ENCODE measurements at places on chromosomes 16 and 17.

DNA sequence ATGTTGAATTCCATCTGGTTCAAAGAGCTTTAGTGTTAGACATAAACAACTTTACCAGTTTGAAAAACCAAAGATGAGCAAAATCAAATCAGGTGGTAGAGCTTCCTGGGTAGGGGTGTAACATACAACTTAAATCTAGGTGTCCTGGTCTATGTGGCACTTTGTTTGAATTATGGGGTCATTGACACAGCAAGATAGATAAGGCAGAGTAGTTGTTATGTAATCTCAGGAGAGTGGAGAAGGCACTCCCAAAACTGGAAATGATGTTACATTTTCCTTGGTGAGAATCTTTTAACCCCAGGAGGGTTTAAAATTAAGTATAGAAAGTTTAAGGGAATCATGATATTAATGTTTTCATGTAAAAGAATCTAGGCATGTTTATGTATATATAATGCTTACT is 31.9 kb downstream of the CCDC42 start:
- DNase-seq, result no peak

DNA sequence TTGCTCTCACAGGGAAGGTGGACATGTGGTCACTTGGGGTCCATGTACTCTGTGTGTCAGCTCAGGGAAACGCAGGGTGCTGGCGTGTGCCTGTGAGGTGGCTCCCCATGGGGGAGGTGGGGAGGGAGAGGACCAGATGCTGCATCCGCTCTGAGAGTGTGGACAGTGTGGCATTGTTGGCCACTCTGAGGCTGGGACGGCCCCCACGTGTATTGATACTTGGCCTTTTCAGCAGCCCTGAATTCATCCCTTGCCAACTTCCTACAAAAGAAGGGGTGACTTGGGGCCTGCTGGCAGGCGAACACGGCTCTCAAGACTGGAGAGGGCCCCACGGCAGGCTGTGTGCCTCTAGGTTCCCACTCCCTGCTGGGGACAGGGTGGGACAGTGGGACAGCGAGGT is 120.1 kb downstream of the RAB11FIP4 start:
- no peak for DNase-seq

DNA sequence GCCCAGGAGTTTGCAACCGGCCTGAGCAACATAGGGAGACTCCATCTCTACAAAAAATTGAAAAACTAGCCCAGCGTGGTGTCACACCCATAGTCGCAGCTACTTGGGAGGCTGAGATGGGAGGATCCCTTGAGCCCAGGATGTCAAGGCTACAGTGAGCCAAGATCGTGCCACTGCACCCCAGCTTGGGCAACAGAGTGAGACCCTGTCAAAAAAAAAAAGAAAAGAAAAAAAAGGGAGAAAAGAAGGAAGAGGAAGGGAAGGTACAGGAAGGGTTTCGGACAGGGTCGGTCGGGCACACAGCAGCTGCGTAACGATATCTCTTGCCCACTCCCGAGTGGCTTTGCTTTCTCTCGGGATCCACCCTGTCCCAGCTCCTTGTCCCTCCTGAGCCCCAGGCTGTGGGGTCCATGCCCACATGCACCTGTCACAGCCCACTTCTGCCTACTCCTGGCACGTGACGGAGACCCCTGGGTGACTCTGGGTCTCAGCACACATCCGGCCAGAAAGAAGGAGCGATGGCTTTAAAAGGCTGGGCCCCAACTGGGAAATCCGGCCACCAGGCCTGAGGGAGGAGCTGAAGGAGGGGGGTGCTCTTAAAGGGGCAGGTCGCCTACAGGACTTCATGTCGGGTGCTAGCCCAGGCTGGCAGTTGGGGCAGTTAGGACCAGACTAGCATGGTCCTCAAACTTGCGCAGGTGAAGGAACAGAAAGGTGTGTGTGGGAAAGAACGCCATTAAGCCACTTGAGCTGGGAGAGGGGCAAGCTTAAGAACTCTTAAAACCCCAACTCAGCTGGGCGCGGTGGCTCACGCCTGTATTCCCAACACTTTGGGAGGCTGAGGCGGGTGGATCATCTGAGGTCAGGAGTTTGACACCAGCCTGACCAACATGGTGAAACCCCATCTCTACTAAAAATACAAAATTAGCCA is at the start of gene GHDC:
Gene GHDC (minus strand): TSS at position 526 of the 931 bp plus-strand sequence. CDS start 913 bp downstream, outside the sequence.
- peak; percentile 86 for DNase-seq

DNA sequence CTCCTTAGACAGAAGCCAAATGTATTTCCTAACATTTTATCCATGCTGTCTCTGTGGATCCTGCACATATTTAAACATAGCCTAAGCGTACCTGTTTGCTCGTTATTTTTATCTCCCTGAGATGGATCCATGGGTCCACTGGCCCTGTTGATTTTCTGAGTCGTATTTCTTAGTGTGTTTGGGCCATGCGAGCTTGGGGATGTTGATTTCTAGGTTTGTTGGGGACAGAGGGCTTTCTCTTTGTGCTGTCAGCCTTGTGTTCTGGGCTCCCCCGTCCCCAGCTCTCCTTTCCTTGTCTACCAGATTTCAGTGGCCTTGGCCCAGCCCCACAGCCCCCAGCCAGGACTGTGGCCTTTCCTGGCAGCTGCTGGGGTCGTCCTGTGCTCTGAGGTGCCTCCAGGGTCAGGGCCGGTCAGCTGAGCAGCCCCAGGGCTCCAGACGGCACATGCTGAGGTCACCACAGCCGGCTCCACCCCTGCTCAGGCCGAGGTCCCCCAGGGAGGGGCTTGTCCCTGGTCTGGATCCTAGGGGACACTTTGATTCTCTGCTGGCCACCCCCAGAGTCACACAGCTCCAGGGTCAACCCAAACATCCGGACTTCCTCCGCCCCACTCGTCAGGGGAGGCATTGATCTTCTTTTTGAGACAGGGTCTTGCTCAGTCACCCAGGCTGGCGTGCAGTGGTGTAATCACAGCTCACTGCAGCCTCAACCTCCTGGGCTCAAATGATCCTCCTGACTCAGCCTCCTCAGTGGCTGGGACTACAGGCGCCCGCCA is 4.4 kb downstream of the SSTR5 start:
- DNase-seq, result no peak

DNA sequence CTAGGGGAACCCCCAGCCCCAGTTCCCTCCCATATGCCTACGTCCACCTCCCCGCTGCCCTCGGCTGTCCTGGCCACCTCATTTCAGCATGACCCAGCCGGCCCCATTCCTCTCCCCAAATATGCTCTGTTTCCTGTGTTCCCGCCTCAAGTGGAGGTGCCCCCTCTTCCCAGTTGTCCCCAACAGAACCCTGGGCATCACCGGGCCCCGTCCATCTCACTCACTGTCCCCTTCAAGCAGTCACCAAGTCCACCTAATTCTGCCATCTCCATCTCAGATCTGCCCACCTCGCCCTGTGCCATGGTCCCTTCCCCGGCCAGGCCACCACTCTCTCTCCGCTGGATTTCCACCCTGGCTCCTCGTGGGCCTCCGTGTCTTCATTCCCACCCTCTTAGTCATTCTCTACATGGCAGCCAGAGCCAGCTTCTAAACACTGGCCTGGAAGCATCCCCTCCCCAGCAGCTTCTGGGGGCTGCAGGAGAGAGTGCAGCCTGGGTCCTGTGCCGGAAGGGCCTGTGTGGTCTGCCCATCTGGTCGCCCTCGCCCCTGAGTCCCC is 12.8 kb downstream of the CDK3 start:
- DNase-seq, result no peak

- DNase-seq, result no peak
Measured at GRCh38 chr16:85176541-85177447, 64.5 kb upstream of the CIBAR2 start.

- DNase-seq, result no peak
Measured at GRCh38 chr16:72749091-72749490, 298.8 kb downstream of the ZFHX3 start.

GRCh38 chr17:47660064-47660492 is 10.4 kb downstream of the KPNB1 start:
- no peak for DNase-seq

- DNase-seq, result no peak
Measured at GRCh38 chr17:36463916-36464764, 22.3 kb upstream of the ZNHIT3 start.

DNA sequence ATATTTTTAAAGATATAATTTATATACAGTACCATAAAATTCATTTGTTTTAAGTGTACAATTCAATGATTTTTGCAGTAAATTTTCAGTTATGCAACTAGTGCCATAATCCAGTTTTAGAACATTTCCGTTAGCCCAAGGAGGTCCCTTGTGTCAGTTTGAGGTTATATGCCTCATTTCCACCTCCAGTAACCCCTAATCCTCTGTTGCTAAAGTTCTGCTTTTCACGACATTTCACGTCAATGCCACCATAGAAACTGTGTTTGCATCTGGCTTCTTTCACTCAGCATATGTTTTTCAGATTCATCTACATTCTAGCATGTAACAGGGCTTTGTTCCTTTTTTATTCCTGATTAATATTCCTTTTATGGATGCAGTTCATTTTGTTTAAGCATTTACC is 42.4 kb upstream of the NUDT7 start:
- no peak for DNase-seq

- peak; percentile 58 for DNase-seq
Measured at GRCh38 chr16:56617212-56618085, 8.1 kb upstream of the MT1E start.

GRCh38 chr17:74601944-74602572 is 10.0 kb upstream of the CD300LD start:
- DNase-seq, result no peak

DNA sequence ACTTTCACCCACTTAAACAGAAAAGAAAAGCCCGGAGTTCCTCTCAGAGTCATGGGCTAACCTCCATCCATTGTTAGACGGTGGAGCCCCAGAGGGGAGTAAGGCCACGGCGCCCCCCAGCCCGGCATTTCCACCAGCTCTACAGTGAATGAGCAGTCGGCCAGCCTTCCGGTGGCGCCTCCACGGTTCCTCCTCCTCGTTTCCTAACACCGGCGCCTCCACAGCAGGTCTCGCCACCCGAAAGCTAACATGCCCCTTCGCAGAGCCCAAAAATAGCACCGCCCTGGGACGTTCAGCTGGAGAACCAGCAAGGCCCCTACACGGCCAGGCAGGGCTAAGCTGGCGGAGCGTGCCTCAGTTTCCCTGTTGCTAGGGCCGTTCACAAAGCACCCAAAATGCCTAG is 858 bp downstream of the MMD start:
- DNase-seq, result no peak

DNA sequence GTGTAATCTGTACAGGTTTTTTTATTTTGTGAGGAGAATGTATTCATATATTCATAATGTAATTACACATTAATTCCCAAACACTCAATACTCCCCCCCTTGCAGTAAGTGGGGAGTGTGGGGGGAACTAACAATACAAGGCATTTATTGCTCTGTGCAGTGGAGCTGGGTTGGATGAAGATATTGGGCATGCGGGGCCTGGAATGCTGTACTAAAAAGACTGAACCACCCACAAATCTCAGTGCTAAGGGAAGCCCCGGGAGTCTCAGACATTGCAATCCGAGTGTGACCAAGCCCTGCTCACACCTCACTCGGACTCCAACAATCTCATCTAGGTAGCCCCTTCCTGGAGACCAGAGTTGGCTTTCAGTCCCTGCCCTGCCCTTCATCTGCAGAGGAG is 6.0 kb downstream of the PLLP start:
- no peak for DNase-seq

- DNase-seq, result no peak
Measured at GRCh38 chr17:7946441-7946840, 14.4 kb downstream of the CNTROB start.

DNA sequence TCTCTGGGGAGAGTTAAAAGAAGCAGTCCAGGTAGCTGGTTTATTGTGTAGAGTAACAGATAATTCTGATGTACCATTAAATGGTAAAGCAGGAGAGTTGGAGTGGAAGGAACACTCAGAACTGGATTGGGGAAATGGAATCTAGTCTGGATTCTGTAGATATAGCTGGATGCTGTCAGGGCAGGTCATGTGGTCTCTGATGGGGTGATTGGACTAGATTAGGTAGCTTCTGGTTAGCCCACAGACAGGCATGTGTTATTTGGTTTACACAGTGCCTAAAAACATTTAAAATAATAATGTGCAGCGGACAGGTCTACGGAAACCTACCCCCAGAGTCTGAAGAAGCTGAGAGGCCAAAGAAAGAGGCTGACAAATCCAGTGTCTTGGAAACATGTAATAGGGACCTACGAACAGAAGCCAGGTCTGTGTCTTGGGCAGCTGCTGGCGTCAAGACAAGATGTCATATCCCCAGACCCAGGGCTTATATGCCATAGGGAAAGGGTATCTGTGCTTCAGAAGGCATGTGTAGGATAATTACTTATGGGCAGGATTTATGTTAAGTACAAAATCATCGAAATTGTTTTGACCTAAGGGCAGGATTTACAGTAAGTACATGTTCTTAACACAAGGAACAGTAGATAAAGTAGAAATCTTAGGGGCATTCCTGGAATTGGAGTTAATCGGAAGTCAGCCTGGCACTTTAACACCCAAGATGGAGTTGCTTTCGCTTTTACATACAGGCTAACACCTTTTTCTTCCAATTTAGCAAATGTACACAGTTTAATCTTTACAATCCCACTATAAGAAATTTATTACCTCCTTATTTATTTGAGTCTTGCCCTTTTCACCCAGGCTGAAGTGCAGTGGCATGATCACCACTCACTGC is 12.4 kb downstream of the LUC7L3 start:
- no peak for DNase-seq

GRCh38 chr17:28118362-28118761 is 75.9 kb downstream of the NLK start:
- no peak for DNase-seq

DNA sequence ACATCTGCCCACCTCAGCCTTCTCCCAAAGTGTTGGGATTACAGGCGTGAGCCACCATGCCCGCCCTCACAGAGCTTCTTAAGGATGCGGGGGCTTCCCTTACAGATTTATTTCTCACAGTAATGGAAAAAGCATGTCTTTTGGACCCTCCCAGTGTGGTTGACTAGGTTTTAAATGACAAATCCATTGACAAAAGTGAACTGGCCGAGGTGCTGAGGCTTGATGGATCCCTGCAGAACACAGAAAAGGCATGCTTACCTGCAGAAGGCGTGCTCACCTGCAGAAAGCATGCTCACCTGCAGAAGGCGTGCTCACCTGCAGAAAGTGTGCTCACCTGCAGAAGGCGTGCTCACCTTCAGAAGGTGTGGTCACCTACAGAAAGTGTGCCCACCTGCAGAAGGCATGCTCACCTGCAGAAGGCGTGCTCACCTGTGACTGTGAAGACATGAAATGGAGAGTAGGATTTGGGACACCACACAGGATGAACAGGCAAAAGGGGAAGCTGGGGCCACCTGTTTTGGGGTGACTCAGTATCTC is 15.1 kb upstream of the BBS2 start:
- DNase-seq, result no peak

- no peak for DNase-seq
Measured at GRCh38 chr17:49551221-49552069, 24.2 kb upstream of the NXPH3 start.

DNA sequence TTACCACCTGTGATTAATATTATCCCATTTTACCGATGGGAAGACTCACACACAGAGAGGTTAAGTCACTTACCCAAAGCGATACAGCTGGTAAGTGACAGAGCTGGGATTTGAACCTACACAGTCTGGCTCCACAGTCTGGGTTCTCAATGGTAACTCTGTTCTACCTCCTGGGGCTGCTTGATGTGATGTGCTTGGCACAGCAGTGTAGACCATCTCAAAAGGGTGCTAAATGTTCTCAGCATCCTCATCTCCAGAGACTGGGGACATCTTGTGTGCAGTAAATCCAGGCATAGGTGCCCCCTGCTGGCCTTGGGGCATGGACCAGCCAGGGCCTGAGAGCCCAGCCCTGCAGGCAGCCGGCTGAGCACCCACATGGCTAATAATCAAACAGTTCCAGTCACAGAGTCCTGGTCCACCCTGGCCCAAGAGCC is 15.4 kb upstream of the KATNB1 start:
- no peak for DNase-seq
